Fibroblast of skin of left biceps (primary cell): ENCODE measurements at places on chromosomes 1 and 21.

DNA sequence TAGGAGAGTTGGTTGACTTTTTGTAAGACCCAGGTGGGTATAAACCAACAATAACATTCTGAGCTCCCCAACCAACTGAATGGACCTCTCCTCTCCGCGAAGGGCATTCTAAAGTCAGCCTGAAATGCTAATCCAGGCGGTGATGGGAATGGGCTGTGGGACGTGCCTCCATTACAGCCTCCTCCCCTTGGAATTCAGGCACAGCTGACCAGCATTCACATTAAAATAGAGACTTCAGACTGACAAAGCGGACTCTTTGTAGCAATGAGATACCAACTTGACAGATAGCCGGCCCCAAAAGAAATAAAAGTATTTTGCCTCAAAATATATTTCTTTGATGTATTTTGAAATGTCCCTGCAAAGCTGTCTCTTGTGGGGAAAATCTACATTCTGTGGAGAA, 101.7 kb downstream of the KIF26B start:
- no peak for DNase-seq

DNA sequence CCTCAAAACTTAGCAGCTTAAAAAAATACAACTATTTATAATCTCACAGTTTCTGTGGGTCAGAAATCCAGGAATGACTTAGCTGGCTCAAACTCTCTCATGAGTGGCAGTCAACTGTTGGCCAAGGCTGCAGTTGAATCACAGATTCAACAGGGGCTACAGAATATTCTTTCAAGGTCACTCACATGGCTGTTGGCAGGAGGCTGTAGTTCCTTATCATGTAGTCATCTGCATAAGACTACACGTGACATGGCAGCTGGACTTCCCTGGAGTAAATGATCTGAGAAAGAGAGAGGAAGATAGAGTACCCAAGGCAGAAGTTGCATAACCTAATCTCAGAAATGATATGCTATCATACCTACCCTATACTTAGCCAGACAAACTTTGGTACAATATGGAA, 75.2 kb upstream of the TSPAN2 start:
- DNase-seq, result no peak

GRCh38 chr1:45863218-45863617, 59.8 kb downstream of the MAST2 start:
- DNase-seq, result no peak

DNA sequence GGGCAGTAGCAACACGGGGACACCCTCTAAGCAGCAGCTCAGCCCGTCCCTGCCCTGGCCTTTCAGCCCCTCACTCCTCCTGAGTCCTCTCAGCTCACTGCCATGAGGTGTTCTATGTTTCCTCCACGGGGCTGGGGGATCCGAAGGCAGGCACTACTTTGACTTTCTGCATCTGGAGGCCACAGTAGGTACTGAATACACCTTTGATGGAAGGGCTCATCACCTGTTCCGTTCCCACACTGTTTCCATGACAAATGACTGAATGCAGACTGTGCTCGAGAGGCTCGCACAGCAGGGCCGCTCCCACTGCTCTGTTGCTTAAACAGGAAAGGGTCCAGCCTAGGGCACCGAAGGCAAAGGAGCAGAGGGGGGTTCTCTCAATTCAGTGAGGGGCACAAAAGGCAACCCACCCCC, 77.6 kb upstream of the DNAH14 start:
- DNase-seq, result no peak

DNA sequence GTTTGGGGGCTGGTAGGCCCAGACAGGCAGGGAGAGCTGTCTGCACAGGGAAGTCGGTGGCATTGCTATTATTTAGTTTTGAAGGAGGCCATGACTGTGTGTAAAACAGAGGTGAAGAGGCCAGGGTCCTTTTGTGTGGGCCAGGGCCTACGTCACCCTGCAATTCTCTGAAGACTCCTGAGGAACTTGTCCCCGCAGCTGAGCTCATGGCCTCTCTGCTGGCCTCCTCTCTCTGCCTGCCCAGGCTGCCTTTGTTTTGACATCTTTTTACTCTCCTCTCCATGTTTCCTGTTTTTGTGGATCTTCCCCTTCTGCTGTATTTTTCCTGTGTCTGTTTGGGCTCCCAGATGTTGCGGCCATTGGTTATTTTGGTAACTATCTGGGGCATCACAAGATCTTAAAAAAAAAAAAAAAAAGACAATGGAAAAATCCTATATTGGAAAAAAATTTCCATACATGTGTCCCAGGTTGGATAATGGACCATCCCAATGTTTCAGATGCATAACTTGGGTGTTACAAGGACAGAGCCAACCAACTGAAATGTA, 280.7 kb downstream of the RPS6KC1 start:
- no peak for DNase-seq

- DNase-seq, result no peak
These were observed 18.5 kb upstream of the SAMD11 start for GRCh38 chr1:905071-905749.

GRCh38 chr21:45496968-45497845, 45.0 kb downstream of the SLC19A1 start:
- DNase-seq, result no peak

DNA sequence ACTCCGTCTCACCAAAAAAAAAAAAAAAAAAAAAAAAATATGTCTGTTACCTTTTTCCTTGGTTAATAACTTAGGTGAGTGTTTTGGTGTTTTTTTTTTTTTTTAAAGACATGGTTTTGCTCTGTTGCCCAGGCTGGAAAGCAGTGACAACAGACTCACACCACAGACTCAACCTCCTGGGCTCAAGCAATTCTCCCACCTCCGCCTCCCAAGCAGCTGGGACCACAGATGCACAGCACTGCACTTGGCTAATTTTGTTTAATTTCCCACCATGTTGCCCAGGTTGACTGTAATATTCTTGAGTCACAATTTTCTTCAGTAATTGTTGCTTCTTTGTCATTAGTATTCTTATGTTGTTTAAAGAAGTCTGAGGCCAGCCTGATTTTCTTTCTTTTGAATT, 149.2 kb upstream of the SYT6 start:
- no peak for DNase-seq

DNA sequence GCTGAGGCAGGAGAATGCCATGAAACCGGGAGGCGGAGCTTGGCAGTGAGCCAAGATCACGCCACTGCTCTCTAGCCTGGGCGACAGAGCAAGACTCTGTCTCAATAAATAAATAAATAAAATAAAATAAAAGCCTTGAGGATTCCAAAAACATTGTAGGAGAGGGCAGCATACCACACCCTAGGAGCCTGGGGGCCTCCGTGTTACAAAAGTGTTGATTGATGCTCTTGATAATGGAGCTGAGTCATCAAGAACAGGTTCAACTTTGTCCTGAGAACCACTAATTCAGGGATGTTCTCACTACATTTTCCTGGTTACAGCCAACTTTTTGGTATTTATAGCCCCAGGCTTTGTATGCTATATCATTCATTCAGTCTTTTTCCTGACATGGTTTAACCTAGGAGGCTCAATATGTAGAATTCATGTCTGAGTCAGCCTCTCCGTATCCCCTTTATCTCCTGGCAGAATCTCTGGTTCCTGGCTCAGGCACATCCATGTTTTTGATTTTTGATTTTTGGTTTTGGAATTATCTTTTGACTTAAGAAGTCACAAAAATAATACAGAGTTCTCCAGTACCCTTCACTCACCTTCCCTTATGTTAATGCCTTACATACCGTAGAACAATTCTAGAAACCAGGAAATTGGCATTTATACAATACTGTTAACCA, 69.4 kb downstream of the LRRC8D start:
- no peak for DNase-seq

- DNase-seq, result peak; percentile 29
These were observed at the start of gene FAM78B for GRCh38 chr1:166166698-166167571. TSS of gene FAM78B (minus strand) at chr1:166167001. CDS start at chr1:166166248, 753 bp downstream.

- DNase-seq, result no peak
These were observed 138.4 kb downstream of the GLIS1 start for GRCh38 chr1:53600561-53600960.

DNA sequence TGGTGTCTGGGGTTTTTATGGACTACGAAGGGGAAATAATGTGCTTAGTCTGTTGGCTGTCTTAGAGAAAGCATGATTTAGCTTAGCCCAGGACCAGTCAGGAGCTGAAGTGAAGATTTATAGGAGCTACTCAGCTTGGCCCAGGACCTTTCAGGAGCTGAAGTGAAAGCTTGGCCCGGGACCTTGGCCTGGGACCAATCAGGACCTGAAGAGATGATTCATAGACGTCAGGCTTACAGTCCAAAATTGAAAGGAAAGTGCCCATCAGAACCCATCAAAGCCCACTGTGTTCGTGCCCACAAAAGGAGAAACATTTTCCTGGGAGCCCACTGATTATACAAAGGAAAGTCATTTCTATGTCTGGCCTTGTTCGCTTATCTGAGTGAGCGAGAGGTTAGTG, 35.6 kb downstream of the MSTO1 start:
- DNase-seq, result no peak

DNA sequence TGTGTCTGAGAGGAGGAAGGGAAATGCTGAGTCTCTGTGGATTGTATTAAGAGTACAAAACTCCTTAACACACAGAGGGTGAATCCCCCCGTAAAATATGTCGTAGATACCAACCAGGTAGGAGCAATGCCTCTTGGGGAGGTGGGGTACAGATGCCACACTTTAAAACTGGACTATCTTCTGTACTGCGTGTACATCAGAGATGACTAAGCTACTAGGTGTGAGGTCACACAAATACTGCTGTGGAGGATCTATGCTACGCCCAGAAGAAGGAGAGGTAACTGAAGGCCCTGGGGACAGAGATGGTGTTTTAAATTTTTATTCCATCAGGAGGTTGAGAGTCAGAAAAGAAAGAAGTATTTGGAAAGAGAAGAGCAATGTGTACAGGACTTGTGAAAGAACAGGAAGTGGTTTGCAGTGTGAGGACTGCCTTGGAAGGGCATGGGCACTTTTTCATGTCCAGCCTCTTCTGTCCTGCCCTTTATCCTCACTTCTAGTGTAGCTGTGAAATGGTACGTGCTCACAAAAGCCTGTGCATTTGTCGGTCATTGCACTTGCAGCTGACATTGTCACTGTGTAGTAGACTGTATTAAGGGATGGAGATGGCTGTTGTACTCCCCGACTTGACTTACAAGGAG, 287.8 kb upstream of the CHRM3 start:
- no peak for DNase-seq

GRCh38 chr1:210250998-210251679, 18.5 kb downstream of the SERTAD4 start:
- DNase-seq, result no peak

GRCh38 chr1:10387677-10388386, 11.0 kb upstream of the PGD start:
- peak; percentile 54 for DNase-seq

GRCh38 chr1:44318097-44319088, 36.7 kb downstream of the ERI3 start:
- no peak for DNase-seq

DNA sequence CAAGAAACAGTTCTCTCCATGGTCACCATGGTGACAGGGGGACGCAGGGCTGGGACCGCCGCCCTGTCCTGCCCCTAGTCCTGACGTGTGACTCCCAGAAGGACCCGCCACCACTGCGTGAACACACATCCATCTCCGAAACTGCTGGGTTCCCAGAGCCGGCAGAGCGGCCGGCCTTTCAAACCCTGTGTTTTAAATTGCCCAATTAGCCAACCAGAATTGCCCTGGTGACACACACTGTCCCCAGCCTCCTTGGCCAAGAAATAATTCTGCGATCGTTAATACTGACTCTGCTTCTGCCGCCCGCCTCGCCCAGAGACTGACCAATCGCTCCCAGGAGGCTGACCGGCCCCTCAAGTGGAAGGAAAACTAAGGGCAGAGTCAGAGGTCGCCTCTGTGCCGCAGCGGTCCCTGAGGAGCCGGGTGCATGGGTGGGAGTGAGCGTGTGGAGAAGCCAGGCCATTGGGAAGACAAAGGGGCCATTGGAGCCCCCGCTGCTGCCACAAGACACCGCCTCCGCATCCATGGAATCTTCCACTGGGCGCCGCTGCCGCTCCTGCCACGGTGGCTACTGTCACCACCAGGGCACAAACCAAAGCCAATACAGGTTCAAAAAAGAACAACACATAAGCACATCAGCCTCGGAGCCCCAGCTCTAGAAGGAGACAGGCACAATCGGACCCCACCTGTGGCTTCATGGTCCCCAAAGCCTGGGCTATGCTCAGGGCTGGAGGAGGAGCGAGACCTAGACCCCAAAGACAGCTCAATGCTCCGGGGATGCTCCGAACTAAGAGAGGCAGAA, 273.2 kb downstream of the NPHP4 start:
- no peak for DNase-seq

GRCh38 chr1:15099441-15100120, 54.0 kb upstream of the TMEM51 start:
- DNase-seq, result no peak

GRCh38 chr1:112711670-112712069, 3.5 kb downstream of the PPM1J start:
- DNase-seq, result no peak

DNA sequence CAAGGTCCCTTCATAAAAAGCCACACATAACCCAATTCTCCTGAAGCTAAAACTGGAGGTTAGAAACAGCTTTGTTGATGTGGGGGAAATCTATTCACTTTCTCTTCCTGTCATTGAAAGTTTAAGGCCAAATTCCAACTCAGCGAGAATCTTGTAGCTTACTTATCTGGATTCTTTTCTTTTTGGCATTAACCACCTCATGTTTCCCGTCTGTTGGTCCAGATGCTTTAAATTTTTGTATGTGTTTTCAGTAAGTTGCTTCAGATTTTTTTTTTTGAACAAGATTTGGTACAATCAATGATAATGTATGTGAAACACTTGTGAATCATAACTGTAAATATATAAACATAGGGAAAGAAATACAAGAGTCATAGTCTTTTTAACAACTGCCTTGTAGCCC, 33.7 kb upstream of the NEK7 start:
- DNase-seq, result peak; percentile 94
